Omental fat pad (tissue), 4 donors: ENCODE measurements at places on chromosomes 13 and 19.

DNA sequence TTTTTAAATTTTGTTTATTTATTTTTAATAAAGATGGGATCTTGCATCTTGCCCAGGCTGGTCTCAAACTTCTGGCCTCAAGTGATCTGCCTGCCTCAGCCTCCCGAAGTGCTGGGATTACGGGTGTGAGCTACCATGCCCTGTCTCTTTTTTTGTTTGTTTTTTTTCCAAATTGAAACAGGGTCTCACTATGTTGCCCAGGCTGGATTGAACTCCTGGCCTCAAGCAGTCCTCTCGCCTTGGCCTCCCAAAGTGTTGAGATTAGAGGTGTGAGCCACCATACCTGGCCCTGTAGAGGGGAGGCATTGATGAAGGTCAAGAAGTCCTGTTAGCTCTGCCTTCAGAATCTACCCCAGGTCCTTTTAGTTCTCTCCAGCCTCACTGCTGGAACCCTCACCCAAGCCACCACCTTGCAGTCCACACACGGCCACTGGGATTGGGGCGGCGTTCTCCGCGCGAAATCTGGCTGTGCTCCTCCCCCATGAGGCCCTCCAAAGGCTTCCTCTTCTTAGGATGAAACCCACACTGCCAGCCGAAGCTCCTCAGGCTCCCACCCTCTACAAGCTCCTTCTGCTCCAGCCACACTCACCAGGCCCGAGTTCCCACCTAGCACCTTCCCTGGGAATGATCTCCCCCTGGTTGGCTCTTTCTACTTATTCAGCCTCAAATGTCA lies 34.9 kb downstream of the ACTN4 start:
- DNase-seq: no peak

DNA sequence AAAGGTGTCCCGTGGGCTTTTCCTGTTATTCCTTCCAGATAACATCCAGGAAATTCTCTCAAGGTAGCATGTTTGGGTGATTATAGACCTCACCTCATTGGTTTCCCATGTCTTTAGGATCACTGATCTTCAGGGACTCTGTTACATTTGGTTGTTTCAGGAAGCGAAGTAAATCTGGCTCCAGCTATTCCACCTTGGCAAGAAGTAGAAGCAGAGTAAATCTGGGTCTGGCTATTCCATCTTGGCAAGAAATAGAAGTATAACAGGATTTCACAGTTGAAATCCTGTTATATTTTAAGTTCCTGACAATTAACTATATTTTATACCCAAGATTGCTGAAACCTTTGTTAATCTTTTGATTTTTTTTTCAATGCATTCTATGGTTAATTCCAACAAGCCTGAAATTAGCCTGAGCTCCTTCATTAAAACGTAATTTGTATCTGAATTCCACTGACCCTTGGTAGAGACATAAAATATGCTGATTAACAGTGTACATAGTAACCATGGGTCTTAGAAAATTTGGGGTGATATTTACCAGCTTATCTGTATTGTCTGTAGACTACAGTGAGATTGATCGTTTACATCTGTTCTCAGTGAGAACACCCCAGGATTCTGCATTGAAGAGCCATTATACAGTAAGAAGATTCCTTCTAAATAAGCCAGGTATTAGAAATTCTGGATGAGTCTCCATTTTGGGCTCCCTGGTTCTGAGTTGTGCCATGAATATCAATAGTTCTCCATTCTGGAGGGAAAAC lies 267.6 kb upstream of the SLITRK6 start:
- no peak for DNase-seq

- DNase-seq: no peak
Measured at GRCh38 chr13:110332750-110333149, 25.7 kb downstream of the COL4A2 start.

- no peak for DNase-seq
Measured at GRCh38 chr13:32905063-32905863, 111.0 kb upstream of the KL start.

- no peak for DNase-seq
Measured at GRCh38 chr19:45058622-45059159, 17.6 kb downstream of the ZNF296 start.

DNA sequence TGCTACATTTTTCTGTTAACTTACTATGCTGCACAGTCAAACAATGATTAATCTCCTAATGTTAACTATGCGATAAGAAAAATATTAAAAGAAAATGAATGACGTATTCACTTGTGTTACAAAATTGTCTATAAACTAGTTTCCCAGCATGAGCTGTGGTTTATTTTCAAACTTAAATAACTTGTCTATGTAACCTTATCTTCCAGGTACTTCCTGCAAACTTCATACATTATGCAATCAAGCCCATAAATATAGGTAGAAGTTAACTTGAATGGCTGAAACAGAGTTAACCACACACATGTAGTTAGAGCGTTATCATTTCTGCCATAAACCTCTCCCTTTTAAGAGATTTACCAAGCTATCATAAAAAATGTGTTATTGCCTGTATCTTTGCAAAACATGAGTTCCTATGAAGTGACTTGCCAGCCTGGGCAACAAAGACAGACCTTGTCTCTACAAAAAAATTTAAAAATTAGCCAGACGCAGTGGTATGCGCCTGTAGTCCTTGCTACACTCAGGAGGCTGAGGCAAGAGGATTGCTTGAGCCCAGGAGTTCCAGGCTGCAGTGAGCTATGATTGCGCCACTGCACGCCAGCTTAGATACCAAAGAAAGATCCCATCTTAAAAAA lies 17.7 kb upstream of the KLF5 start:
- DNase-seq: no peak

- DNase-seq: no peak
Measured at GRCh38 chr13:60152114-60152513, 11.6 kb downstream of the DIAPH3 start.

- DNase-seq: no peak
Measured at GRCh38 chr13:51971520-51972426, 39.5 kb downstream of the ATP7B start.

GRCh38 chr13:30446126-30446500 lies 19.6 kb downstream of the HMGB1 start:
- no peak for DNase-seq

GRCh38 chr19:51695702-51696315 lies 2.7 kb downstream of the SPACA6 start:
- DNase-seq: no peak

GRCh38 chr13:89270736-89271135 lies 1599.6 kb downstream of the SLITRK5 start:
- no peak for DNase-seq

DNA sequence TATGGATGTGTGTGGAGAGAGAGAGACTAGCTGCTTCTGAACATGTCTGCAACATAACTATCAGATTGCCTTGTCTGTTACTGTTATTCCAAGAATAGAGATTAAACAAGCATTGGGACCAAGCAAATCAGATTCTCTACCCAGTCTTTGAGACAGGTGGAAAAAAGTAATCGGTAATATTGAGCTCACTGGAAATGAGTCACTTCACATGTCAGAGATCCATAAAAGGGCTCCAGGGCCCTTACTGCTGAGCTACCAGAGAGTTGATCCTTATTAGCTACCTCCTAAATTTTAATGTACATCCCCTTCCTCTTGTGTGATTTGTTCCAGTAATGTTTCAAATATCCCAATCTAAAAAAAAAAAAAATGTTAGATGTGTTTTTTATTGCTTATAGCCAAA lies 2118.0 kb downstream of the PCDH9 start:
- no peak for DNase-seq

DNA sequence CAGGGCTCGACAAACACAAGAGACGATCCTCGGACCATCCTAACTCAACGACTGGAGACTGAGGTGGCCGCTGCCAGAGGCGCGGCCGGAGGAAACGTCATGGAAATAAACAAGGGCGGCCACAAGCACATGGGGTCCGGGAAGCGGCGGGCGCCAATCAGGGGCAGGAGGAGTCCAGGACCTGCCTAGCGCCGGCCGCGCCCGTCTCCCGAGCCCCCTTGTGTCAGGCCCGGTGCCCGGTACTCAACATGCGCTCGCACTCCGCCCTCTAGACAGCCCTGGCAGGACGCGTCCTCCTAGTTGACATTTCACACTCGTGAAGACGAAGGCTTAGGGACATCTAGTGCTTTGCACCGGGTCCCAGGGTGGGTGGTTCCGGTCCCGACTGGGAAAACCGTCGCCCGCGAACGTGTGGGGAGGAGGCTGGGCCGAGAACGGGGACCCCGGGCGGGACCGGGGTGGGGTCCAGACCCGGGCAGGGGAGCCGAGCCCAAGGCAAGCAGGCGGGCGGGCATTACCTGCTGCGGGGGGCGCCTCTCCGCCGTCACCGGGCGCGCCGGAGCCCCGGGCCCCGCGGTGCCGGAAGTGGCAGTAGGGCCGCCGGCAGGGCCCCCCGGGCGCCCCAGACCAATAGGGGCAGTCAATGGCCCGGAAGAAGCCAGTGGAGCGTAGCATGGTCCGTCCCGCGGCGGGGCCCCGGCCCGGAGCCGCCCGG lies 442 bp downstream of the REXO1 start:
- DNase-seq: no peak

GRCh38 chr13:35785576-35786303 lies 309.3 kb upstream of the MAB21L1 start:
- no peak for DNase-seq

DNA sequence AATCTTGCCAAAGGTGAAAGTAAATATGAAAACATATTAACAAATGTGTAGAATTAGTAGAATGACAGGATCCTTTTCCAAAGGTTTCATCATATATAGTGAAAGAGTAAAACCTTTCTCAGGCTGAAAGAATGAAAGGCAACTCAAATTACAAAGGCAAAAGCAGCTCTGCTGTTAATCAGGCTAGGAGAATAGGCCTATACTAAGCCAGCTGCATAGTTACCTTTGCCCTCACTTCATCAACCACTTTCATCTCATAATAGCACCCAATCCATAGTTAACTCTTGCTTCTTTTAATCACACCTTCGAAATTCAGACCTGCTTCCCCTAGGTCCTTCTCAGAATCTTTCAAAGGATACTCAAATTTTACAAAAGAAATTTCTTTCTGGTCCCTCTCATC lies 1167.6 kb upstream of the ATXN8OS start:
- no peak for DNase-seq
